ENCODE measurements at places on chromosomes 2 and 18.
A peak's percentile ranks its signal among the peaks of the same experiment; 100 is the strongest.

DNA sequence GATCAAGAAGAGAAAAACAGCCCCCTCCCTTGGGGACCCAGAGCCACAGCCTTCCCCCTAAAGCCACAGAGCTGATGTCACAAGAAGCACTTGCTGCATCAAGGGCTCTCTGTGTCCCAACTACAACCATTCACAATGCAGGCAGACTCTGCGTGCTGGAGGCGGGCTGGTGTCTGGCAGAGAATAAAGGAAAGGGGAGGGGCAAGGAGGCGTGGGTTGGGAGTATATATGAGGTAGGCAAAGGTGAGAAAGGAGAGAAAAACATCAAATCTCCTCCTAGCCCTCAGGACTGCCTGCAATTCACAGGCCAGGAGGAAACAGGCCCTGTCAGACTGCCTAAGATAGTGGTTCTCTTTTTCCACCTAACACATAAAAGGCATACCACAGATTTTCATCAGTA lies 48.8 kb upstream of the IHH start:
- DNase-seq, result no peak

DNA sequence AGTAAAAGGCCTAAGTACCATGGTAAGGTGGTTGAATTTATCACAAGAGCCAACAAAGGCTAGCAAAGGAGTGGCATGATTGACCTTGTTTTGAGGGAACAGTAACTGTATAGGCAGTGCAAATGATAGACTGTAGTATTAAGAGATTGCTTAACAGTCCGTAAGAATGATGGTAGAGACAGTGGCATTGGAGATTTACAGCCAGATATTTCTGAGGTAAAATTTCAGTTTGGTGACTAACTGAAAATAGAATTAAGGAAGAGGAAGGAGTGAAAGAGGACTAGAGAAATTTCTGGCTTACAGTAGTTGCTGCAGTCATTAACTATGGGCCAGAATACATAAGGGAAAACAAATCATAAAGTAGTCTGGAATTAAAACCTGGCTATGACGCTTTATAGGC lies 4.4 kb upstream of the BAZ2B start:
- DNase-seq, result no peak

DNA sequence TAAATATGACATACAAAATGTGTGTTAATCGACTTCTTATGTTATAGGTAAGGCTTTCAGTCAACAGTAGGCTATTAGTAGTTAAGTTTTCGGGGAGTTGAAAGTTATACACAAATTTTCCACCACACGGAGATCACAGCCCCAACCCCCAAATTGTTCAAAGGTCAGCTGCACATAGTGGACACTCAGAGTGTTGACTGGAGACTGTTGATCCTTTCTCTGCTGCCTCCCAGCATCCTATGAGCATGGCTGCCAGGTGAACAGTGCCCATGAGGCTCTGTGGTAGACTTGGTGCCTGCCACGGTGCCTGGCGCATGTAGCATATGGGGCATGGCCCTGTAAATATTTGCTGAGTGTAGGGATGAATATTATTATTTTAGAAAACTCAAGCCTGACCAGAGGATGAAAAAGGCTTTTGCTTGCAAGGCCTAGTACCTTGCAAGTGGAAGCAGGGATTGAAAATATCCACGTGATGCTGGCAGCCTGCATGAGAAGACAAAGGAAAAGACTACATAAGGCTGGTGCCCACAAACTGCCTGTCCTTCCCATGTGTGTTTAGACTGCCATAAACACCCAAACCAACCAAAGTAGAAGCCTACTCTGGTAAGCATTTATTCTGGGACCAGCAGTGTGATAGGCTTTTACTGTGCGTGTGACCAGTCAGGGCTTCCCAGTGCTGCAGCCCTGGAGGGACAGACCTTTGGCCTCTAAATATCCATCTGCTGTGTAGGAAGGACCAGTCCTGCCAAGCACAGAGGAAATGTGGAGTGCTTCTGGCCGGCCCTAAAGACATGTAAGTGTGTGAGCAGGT lies 226.1 kb downstream of the LDLRAD4 start:
- DNase-seq, result no peak

DNA sequence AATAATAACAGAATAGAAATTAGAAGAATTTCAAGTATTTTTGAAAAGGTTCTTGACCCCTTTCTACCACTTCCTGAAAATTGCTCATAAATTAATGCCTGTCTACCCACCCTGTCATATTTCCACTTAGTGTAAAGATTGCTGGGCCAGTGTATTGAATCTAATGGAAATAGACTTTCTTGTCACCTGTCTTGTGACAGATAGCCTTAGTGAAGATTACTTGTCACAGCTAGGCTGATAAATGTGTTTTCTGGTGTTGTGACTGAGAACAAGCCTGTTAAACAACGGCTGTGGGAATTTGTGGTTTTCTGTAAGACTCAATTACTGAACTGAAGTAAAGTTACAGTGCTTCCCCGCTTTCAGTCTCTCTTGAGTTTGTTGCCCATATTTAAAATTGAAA lies 37.0 kb downstream of the PIK3C3 start:
- DNase-seq, result no peak

DNA sequence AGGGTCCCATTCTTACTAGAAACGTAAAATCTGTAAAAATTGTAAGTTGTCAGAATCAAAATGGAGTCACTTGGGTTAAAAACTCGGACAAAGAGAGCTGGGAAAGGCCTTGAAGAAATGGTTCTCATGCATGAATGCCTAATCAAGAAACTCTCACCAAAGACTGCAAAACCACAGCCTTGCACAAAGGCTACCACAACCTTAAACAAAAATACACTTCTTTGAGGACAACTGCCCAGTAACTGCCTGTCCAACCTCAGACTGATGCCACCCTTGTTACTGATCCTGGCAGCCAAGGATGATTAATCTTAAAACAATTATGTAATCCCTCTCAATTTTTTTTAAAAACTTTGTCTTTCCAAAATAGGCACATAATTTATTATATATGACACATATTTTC lies 299.3 kb downstream of the CCDC85A start:
- no peak for DNase-seq

DNA sequence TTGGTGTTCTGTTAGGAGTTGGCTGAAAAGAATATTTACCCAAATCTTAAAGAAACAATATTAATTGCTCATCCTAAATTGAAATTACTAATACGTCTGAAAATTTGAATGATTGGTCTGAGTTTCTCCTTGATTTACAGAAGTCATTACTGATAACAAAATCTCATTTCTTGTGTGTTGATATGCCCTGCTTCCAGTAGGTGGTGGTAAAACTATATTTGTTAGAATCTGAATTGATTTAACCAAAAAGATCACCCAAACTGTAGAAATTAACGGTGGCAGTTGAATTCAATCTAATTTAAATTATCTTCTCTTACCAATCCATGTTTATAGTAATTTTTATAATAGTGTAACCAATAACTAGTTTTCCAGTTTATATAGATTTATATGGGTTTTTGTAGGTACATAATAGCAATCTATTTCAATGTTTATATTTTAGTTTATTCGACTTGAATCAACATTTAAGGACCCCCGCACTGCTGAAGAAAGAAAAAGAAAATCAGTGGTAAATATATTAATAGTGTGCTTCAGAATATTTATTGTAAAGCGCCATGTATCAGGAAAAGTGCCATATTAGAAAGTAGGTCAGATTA lies 38.3 kb downstream of the PAPOLG start:
- peak; percentile 24 for DNase-seq

- DNase-seq, result peak; percentile 66
Measured at GRCh38 chr18:76875390-76876325, 53.3 kb downstream of the ZNF236 start.

DNA sequence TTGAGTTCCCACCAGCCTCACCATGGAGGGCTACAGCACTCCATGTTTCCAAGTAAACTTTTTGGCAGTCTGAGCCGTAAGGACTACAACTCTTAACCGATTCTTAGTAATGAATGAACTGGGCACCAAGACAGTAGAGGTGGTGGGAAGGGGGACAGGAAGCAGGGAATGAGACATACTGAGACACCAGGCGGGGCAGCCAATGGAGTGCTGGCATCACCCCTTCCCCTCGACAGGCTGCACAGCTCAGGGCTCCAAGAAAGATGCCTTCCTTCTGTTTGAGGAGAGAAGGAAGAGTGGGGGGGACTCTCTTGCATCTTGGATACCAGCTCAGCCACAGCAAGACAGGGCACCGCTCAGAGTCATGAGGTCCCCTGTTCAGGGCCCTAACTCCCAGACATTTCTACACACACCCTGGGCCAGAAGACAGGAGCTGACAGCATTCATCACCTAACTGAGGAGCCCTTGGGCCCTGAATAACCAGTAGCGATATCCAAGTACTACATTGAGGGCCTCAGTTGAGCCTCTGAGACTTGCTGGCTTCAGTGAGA lies 45.2 kb downstream of the USP34 start:
- no peak for DNase-seq

- no peak for DNase-seq
Measured at GRCh38 chr2:213021971-213022899, 129.2 kb downstream of the IKZF2 start.

GRCh38 chr2:76169276-76170008 lies 458.7 kb upstream of the GCFC2 start:
- DNase-seq, result no peak

GRCh38 chr2:46850742-46851141 lies 64.9 kb downstream of the MCFD2 start:
- DNase-seq, result no peak

DNA sequence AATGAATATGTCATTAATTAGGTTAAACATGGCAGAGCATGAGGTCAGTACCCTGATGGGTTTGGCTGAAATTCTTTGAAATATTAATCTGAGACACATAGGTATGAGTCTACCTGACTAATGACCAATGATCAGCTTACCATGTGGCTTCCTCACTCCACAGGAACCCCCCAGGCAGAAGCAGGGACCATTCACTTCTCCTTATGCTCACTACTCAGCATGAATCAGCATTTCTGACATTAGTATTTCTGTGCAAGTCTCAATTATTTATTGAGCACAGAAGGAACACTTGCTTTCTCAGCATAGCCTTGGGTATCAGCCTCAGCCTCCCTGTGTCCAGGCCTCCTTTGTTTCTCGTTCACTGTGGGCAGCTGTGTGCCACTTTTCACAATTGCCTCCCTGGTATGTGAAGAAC lies 9.3 kb upstream of the KCNE4 start:
- DNase-seq, result no peak

DNA sequence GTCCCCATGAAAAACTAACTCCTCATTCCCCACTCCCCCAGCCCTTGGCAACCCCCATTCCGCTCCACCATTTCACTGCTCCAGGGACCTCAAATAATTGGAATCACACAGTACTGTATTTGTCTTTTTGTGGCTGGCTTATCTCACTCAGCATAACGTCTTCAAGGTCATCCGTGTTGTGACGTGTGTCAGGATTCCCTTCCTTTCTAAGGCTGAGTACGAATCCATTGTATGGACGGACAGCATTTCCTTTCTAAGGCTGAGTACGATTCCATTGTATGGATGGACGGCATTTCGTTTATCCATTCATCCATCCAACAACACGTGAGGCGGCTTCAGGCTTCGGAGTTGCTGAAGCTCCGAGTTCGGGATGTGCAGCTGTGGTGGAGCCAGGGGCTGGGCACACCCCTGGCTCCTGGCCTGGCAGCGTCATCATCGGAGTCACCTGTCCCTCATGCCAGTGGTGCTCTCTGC lies 1.2 kb upstream of the ASB1 start:
- no peak for DNase-seq

DNA sequence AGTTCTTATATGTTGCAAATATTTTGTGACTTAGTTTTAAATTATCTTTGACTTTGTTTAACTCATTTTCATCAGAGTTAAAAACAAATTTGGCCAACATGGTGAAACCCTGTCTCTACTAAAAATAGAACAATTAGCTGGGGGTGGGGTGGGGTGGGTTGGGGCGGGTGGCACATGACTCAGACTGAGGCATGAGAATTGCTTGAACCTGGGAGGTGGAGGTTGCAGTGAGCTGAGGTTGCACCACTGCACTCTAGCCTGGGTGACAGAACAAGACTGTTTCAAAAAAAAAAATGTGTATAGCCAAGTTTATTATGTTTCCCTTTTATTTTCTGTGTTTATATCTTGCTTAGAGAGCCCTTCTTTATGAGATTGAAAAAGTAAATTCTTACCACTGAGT lies 14.2 kb upstream of the LIPG start:
- DNase-seq, result no peak

DNA sequence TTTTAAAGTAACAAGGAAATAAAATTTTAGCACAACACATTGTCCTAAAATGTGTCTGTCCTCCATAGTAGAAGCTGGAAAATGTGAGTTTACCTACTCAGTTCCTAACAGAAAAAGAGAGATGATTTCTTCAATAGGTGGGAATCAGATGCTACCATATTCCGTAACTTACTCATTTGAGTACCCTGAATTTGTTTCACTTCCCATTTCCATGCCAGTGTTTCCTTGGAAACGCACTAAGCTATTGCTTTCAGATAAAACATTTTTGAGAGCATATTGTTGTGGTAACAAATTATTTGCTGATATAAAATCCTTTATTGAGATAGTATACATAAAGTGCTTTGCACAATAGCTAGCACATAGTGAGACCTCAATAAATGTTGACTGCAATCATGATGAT lies 137.5 kb upstream of the BARD1 start:
- DNase-seq, result no peak

DNA sequence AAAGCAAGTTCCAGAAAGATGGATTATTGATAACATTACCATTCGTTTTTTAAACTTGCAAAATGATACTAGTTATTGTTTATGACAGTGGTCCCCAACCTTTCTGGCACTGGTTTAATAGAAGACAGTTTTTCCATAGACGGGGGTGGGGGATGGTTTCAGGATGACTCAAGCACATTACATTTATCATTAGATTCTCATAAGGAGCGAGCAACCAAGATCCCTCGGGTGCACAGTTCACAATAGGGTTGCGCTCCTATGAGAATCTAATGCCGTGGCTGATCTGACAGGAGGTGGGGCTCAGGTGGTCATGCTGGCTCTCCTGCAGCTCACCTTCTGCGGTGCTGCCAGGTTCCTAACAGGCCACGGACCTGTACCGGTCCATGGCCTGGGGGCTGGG lies 86.2 kb downstream of the BCL2 start:
- no peak for DNase-seq

DNA sequence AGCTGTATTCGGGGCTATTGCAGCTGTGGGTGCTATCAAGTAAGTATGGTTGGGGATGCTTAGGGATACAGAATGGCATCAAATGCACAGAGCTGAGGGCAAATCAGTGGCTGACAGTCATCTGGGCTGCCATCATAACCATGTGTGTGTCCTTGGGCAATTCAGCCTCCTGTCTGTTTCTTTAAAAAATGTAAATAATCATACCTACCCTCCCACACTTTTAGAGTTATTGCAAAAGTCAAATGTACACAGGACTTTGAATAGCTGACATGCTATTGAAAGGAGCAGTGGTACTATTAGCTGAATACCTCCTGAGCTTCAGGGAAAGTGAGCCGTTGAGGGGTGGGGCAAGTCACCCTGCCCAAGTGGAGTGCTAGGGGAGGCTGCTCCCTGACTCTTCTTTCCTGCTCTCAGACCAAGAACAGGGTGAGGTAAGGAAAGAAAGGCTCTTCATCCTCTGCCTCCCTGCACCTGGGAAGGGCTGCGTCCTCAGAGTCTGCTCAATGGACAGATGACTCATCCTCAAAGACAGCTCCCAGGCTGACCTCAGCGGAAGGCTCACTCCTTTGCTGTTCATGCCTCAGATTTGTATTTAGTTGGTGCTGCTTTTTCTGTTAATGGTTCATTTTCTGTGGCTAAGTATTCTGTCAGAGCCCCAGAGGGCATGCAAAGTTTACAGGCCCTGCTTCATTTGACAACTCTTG lies 54.9 kb upstream of the BZW1 start:
- DNase-seq, result no peak

GRCh38 chr2:55112229-55113031 lies 62.2 kb upstream of the RTN4 start:
- DNase-seq, result peak; percentile 93

- no peak for DNase-seq
Measured at GRCh38 chr2:191369034-191369433, 123.8 kb downstream of the MYO1B start.
